Glutamatergic neuron (in vitro differentiated cells): ENCODE measurements at places on chromosomes 3 and 15.
A peak's percentile ranks its signal among the peaks of the same experiment; 100 is the strongest.

DNA sequence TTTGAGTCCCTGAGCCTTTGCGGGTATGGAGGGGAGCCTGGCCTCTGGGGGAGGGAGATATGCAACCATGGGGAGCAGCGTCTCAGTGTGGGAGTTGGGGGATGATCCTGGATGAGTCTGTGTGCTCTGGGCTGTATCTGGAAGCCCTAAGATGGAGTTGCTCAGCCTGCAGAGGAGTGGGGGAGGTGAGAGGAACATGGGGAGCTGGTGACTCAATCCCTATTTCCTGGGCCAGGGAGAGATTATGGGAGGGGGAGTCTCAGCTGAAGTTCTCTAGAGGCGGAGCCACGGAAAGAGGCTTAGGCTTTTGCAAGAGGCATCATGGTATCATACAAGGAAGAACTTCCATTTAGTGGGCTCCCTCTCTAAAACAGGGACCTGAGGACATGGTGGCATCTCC is 59.5 kb upstream of the TMEM115 start:
- DNase-seq: no peak

GRCh38 chr3:185744997-185745843 is 79.6 kb downstream of the IGF2BP2 start:
- DNase-seq: no peak

DNA sequence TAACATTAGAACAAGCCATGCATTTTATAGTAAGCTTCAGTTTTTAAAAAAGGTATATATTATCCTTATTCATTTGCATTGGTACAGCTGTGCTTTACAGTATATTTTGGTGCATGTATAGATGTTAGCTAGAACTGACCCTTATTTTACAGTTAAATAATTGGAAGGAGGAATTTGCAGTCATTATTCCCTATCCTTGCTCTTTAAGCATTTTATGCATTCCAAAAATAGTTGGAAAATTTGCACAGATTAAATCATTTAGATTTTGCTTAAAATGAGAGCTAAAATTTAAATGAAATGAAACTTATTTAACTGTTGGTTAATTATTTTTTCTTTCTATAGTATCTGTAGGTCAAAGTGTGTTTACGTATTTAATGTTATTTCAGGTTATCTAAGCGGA is 667.1 kb downstream of the NAALADL2 start:
- no peak for DNase-seq

DNA sequence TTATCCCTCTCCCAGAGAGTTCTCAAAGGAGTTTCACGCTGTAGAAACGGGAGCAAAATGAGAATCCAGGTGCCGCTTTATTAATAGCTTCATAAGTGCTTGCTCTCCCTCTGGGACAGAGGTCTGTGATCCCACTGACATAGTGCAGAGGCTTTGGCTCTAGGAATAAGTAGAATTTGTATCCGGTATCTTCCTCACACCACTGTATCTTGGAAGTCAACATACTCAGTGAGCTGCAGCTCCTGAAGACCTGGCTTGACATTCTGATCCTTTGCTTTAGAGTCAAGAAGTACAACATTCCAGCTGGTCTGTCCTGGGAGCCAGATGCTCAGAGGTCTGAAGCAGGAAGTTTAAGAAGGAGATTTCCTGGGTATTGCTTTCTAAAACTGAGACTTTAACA is 323.0 kb downstream of the LPP start:
- DNase-seq: no peak

- DNase-seq: no peak
These were observed 150.9 kb upstream of the ATP10A start for GRCh38 chr15:26013981-26014380.

DNA sequence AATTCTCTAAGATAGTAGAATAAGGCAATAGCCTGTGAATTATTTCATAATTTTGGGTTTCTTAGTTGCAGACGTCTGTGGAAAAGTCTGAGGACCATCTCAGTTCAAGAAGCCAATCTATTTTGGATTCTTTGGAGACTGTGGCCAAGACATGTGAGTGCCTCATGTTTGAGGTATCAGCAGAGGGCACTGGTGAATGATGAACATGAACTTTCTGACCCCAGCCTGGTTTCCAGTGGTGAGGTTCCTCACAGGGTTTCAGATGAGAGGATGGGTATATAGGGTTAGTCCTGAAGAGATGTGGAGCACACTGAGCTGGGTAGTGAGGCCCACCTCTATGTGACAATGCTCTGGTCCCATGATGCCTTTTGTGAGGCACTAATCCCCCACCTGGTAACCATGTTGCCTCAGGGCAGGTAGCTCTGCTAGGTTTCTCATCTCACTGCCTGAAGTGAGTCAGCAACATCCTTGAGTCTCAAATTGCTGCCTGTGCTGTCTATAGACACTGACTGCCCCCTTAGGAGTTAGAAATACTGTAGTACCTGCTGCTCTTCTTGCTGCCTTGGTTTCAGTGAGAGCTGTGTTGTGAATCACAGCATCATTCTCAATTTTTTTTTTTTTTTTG is 32.3 kb downstream of the C3orf62 start:
- no peak for DNase-seq

GRCh38 chr3:74601793-74602192 is 12.7 kb downstream of the CNTN3 start:
- DNase-seq: no peak

DNA sequence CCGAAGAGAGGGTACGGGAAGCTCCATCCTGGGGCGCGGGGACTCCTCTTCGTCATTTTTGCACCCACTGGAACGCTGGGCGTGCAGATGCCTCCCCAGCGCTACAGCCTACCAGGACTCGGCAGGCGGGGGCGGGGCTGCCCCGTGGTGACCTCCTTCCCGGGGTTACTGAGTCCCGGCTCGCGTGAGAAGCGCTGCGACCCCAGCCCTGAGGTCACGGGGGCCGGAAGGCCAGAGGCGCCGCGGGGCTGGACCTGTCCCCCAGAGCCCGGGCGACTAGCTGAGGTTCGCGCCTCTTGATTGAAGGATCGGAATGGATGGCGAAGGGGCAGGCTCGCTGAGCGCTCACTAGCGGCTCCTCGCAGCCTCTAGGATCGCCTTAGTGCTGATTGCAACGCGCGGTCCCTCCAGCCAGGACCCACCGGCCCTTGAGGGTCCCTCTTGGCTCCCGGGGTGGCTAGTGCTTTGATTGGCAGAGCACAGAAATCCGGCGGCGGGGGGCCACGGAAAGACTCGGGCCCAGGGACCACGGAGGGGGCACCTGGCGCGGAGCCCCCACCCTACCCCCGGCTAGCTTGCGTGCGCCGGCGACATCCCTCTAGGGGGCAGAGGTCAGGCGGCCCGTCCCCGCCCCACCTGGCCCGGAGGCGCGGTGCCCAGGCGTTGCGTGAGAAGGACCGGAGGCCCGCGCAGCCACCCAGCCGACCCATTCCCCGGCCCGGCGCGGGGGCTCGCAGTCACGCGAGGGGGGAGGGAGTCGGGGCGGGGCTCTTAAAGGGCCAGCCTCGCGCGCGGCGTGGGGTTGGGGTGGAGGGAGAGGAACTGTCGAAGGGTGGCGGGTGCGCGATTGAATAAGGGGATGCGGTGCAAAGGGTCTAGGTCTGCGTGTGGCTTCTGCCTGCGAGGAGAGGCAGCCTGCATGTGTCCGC is 781 bp upstream of the CYP1A1 start:
- DNase-seq: peak; percentile 69

GRCh38 chr3:16816048-16816780 is 68.5 kb upstream of the PLCL2 start:
- no peak for DNase-seq

DNA sequence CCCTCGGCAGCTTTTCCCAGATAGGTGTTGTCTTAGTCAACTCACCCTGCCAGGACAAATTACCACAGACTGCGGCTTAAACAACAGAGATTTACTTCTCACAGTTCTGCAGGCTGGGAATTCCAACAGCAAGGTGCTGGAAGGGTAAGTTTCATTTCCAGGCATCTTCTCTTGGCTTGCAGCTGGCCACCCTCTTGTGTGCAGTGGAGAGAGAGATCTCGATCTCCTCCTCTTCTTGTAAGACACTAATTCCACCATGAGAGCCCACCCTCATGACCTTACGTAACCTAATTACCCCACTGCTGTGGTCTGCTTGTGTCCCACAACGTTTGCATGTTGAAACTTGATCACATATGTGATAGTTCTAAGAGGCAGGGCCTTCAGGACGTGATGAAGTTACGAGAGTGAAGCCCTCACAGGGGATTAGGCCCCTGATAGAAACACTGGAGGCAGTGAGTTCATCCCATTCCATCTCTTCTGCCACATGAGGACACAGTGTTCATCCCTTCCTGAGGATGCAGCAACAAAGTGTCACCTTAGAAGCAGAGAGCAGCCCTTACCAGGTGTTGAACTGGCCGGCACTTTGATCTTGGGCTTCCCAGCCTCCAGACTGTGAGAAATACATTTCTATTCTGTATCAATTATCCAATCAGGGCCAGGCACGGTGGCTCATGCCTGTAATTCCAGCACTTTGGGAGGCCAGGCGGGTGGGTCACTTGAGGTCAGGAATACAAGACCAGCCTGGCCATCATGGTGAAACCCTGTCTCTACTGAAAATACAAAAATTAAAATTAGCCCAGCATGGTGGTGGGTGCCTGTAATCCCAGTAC is 247.7 kb downstream of the PLCL2 start:
- DNase-seq: no peak

DNA sequence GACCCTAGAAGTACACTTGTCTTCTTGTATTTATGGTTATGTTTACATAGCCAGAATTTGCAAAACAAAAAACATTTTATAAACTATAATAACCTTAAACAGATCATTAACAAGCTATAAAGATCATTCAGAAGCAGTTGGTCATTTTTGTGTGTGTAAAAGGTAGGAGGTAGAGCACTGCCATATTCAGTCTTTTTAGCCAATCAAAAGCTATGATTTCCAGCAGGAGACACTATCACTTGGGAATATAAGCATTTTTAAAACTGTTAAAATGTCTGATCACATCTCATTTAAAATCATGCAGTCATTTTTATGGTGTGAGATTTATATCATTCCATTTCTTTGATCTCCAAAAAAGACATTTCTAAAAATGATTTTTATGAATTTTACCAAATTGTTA is 42.6 kb upstream of the ATP2C1 start:
- DNase-seq: no peak

- no peak for DNase-seq
These were observed 293.1 kb upstream of the CHRM5 start for GRCh38 chr15:33675246-33675645.

- DNase-seq: no peak
These were observed 11.0 kb upstream of the LRRC31 start for GRCh38 chr3:169880576-169881250.

DNA sequence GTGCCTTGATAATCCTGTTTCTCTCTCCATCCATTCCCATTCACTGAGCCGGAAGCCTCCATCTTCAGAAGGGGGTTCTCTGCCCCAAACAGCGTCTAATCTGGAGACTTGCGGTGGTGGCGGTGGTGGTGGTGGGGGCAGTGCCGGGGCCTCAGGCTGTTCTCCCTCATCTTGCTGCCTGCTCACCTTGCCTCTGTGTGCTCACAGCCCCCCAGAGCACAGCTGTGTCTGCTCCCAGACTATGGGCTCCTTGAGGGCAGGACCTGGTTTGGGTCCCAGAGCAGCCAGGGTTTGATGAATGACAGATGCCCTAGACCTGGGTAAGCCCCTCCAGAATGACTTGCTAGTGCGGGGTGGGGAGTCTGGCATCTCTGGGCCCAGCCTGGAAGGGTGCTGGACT is 430 bp upstream of the PSTPIP1 start:
- no peak for DNase-seq

- no peak for DNase-seq
These were observed 12.5 kb downstream of the RASA2 start for GRCh38 chr3:141499284-141499683.

GRCh38 chr3:2847062-2847841 is 262.9 kb downstream of the IL5RA start:
- DNase-seq: no peak

- no peak for DNase-seq
These were observed 33.0 kb downstream of the NME9 start for GRCh38 chr3:138296639-138297038.

DNA sequence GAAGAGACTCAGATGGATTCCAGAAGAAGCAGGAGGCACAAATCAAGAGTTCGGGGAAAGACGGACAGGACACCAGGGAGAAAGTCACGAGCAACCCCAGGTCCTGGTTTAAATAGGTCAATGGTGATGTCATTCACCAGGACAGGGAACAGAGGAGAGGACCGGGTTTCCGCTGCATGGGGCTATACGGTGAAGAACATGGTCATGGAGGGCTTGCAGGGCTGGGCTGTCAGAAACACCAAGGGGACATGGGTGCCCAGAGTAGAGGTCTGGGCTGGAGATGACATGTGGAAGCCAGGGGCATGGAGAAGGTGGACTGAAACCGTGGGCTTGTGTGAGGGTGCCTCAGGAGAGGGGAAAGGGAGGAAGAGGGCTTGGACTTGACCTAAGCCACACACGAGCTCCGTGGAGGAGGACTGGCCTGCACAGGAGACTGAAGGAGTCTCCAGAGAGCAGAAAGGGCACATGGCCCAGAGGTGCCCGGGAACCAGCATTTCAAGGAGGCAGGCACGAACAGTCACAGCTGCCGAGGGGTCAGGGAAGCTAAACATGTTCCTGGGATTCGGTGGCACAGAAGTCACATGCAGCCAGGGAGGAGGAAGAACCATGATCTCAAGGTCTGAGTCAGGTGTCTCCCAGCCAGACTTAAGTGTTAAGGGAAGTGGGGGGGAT is 54.2 kb upstream of the RPL32 start:
- DNase-seq: no peak

GRCh38 chr3:171198781-171199472 is 172.4 kb upstream of the SLC2A2 start:
- DNase-seq: no peak

- no peak for DNase-seq
These were observed 34.7 kb upstream of the MRPS22 start for GRCh38 chr3:139309061-139309591.

DNA sequence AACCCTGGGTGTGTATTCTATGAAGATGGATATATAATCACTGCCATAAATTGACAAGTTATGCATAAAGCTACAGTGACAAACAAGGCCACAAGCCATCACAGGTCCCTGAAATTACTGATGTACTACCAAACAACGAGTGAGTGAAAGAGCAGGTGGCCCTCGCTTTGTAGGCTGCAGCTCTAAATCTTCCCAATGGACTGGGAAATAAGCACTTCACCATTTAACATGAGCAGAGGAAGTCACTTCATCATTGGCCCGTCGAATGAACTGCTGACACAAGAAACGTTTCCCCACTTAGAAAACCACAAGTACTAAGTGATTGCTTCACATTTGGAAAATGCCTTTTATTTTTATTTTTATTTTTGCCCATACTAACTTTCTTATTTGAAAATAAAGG is 218.0 kb downstream of the ZNF385D start:
- DNase-seq: no peak

- no peak for DNase-seq
These were observed 5.6 kb downstream of the TSEN2 start for GRCh38 chr3:12489832-12490231.

- DNase-seq: no peak
These were observed 41.9 kb downstream of the SMAD6 start for GRCh38 chr15:66743703-66744536.

DNA sequence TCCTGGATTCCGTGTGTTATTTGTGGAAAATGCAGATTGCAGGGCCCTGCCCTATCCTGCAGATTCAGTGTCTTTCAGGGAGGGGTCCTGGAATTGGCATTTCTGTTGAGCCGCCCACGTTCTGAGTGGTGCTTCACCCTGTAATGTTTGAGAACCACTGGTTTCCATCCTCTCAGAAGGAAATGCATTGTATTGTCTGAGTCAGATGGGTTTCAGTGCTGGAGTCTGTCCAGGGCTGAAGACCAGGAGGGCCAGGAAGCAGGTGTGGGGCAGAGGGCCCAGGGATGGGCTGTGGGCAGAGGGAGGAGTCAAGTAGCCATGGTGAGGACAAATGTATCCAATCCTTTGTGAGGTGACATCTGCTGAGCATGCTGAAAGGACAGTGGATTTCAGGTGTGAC is 123.8 kb downstream of the SV2B start:
- DNase-seq: no peak
